ENCODE measurements at places on chromosomes 13 and 19.

- DNase-seq: no peak
These were observed 76.0 kb downstream of the CHST8 start for GRCh38 chr19:33697766-33698165.

GRCh38 chr19:47275791-47276461, 1.2 kb downstream of the INAFM1 start:
- DNase-seq: no peak

DNA sequence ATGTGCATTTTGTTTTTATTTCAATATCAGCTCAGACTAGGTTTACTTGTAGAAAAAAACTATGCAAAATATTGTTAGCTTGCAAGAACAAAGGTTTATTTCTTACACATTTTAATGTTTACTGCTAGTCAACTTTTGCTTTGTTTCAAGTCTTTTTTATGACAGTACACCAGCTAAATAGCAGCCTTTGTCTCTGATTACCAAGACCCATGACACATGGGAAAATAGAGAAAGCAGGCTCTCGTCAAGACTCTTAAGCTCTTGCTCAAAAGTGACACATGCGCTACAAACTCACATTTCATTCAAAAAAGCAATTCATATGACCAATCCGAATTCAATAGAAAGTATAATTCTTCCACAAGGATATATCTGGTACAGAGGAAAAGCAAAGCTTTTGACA, 642.3 kb upstream of the SLITRK1 start:
- no peak for DNase-seq

DNA sequence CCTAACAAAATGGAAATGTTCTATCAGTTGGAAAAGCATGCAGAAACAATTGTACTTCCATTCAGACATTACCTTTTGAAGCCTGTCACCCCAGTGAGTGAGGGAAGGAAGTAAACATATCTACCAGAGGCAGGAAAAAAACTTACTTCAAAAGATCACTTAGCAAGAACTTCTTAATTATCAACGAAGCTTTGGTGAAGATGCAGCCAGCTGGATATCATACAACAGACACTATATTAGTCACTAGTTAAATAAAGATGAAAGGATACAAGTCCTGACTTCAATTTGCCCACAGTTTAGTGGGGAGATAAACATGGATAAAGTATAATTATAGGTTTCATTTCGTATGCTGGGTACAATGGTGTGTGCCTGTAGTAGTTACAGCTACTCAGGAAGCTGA, 148.8 kb downstream of the TNFRSF19 start:
- no peak for DNase-seq

DNA sequence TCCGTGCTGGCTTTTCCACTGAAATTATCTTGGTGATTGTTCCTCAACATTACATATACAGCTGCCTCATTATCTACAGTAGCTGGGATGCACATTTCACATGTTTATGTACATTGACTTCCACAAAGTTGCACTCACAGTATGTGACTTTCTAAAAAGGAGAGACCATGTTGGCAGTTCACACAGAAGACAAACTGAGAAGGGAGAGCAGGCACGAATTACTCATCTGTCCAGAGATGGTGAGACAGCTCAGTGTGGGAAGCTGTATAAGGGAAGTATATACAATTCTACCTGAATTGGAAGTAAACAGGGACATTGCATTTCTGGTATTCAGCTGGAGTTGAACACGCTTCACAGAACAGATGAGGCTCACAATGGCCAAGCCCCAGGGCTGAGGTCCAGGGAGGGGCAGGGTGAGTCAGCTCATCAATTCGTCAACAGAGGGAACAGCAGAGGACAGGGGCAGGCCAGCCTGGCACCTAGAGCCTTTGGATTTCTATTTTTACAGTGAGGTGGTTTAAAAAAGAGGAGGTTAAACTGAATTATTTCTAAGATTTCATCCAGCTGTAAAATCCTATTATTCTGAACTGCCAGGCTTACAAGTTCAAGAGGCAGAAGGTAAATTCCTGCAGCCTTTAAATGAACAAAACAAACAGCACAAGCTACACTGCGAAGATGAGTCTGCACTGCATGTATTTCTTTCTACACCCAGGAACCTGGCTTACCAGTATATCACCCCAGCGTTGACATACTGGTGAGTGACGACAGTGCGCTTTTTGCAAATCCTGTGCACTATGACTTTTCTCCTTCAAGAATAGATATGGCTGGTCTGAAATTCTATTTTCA, 9.8 kb downstream of the PARP4 start:
- no peak for DNase-seq

DNA sequence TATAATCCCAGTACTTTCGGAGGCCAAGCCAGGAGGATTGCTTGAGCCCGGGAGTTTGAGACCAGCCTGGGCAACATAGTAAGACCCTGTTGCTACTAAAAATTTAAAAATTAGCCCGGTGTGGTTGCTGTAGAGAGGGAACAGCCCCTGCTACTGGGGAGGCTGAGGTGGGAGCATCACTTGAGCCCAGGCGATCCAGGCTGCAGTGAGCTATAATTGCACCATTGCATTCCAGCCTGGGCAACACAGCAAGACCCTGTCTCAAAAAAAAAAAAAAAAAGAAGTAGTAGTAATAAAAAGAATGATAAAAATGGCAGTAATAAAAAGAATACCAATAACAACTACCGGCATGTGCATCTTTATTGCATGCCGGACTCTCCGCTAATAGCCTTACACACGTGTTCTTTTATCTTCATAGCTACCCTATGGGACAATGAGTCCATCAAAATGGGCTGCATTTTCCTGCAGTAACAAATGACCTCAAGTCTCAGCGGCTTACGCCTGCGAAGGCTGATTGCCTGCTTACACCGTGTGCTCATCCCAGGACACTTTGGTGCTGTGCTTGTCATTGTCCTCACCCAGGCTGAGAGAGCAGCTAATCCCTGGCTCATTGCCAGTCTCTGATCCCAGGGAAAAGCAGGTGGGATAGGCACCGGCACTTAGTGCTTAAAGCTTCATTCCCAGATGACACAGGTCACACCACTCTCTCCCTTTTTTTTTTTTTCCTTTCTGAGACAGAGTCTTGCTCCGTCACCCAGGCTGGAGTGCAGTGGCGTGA, 14.4 kb upstream of the SYCN start:
- DNase-seq: no peak

DNA sequence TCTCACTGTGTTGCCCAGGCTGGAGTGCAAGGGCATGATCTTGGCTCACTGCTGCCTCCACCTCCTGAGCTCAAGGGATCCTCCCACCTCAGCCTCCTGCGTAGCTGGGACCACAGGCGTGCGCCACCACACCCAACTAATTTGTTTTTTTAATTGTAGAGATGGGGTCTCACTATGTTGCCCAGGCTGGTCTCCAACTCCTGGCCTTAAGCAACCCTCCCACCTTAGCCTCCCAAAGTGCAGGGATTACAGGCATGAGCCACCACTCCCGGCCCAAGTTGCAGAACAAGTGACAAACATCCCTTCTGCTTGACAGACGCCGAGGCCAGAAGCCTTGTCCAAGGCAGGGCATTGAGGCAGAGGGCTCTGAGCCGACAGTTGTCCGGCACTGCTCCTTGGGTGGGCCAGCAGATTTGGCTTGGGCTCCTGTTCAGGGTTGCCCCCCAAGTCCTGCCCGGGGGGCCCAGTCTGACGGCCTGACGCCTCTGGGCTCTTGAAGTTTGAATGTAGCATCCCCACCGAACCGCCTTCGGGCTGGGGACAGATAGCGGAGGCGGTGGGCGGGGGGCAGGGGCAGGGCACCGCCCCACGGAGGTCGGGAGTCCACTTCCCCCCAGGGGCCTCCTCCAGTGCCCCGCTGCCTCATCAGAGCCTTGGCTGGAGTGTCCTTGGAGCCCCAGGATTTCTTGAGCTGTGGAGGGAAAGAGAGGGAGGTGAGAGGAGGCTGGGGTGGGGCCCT, 5.7 kb upstream of the SPACA4 start:
- DNase-seq: no peak

DNA sequence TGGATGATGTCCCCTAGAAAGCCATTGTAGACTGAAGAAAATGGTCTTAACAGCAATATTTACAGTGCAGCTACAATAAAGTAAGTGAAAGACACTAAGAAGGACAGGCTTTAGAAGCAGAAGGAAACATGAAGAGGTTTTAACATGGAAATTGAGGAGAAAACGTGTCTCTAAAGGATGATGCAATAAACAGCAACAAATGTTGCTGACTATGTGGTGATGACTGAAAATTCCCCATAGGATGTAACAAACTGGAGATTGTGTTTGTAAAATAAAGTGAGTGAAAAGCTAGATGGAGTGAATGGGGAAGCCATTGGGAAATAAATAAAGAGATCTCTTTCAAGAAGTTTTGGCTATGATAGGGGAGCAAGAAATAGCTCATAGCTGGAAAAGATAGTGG, 186.7 kb upstream of the IPO5 start:
- no peak for DNase-seq

- DNase-seq: no peak
These were observed 1052.0 kb downstream of the DIAPH3 start for GRCh38 chr13:59111751-59112171.

- no peak for DNase-seq
These were observed 159.4 kb downstream of the NHLRC3 start for GRCh38 chr13:39197647-39198007.

DNA sequence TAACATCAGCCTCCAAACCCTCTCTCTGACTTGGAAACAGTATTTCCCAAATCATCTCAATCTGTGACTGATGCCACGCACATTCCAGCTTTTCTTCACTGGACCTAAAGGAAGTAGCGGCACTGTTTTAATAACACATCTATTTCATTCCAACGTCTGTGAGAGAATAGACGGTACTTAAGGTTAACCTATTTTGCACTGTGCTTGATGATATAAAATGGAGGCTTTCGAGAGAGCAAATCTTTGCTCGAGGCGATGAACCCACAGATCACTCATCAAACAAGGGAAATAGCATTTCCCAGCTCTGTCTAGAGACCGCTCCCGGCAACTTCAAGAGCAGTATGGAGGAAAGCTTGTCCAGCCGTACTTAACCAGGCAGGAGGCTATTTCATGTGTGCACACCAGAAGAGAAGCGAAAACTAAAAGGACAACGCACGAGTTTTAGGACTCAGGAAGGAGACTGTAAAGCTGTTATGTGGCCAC, 2.9 kb downstream of the UBL3 start:
- DNase-seq: no peak

- no peak for DNase-seq
These were observed 1.5 kb downstream of the AKT2 start for GRCh38 chr19:40283414-40284250.

GRCh38 chr19:17319473-17320238, 10.3 kb downstream of the DDA1 start:
- no peak for DNase-seq

DNA sequence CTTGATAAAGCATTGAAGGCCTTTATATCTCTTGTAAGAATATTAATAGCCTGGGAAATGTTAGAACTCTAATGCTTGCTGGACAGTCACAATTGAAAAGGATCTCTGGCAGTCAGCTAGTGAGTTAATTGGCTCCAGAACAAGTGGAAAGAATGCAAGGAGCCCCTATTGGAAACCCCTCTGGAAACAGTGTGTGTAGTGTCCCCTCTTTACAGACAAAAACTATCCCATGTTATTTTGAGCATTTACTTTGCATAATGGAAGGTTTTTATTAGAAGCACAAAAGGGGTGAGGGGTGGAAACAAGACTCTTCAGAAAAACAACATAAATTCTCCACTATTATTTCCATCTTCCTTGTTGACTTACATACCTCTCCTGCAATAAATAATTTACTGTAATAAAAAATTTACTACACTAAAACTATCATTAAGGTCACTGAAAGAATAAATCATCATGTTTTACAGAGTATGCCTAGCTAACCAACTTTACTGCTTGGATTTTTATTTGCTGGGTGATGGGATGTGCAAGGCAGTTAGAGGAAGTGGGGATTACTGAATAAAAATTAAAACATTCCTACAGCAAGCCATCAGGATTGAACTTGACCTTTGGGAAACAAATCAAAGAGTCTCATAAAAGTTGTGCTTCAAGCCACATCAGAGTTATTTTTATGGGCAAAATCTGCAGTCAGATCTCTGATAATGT, 610.4 kb downstream of the TBC1D4 start:
- DNase-seq: no peak

- DNase-seq: peak; percentile 17
These were observed at the start of gene KATNAL1 for GRCh38 chr13:30307194-30307970. Gene KATNAL1 (minus strand): TSS chr13:30307551. CDS start chr13:30283777, 23,774 bp downstream.

- DNase-seq: no peak
These were observed 9.3 kb downstream of the SHKBP1 start for GRCh38 chr19:40585982-40586422.

DNA sequence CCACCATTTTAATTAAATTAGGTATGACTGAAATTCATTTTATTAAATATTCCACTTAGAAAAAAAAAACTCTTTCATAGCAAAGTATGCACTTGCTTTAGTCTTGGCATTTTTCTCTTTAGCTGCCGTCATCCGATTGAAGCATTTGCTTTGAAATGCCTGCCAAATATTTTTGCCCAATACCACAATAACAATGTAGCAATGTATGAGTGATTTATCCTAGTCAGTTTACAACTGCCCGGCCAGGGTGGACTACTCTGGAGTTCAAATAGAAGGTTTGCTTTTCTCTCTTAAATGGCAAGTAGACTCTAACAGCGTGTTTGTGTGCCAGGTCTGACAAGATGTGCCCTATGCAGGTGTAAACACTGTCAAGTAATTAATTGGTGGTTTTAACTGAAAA, 675.3 kb upstream of the SGCG start:
- no peak for DNase-seq

GRCh38 chr13:33375421-33375820, 89.9 kb upstream of the STARD13 start:
- DNase-seq: no peak

- DNase-seq: no peak
These were observed 148.3 kb downstream of the POSTN start for GRCh38 chr13:37450276-37450675.

DNA sequence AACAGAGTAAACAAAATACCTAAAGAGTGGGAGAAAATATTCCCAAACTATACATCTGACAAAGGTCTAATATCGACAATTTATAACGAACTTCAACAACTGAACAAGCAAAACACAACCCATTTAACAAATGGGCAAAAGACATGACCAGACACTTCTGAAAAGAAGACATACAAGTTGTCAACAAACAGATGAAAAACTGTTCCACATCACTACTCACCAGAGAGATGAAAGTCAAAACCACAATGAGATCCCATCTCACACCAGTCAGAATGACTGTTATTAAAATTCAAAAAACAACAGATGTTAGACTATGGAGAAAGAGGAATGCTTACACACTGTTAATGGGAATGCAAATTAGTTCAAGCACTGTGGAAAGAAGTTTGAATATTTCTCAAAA, 233.8 kb upstream of the EDNRB start:
- no peak for DNase-seq

- DNase-seq: no peak
These were observed 27.8 kb downstream of the DHRS12 start for GRCh38 chr13:51776179-51776578.

GRCh38 chr19:5642204-5642603, 19.3 kb downstream of the SAFB start:
- no peak for DNase-seq

GRCh38 chr13:93055233-93055632, 171.4 kb upstream of the GPC6 start:
- no peak for DNase-seq

GRCh38 chr13:74820809-74821208, 661.2 kb downstream of the TBC1D4 start:
- DNase-seq: no peak

Measured in activated naive CD8-positive, alpha-beta T cell treated with anti-CD3 and anti-CD28 coated beads, Interleukin-2, amount 50 U/mL, for 16 hours (primary cell).